Naive thymus-derived CD4-positive, alpha-beta T cell (primary cell): ENCODE measurements at places on chromosomes 6 and 20. TPM values are rescaled to one million over a fixed set of nuclear protein-coding genes. Genes with fewer than 3 reads are reported as not detected.
A peak's percentile ranks its signal among the peaks of the same experiment; 100 is the strongest.

- no peak overlapping the region for H3K27ac ChIP-seq
- DNase-seq = no peak
- H3K4me1 ChIP-seq = no peaks in the 10 kb centered on the region
- no peaks in the 10 kb centered on the region for H3K27me3 ChIP-seq
Measured at GRCh38 chr6:42185597-42185996, 9.2 kb downstream of the GUCA1B start.

GRCh38 chr6:131893198-131893597, 58.0 kb downstream of the CCN2 start:
- no peak overlapping the region for H3K4me3 ChIP-seq
- no peaks in the 10 kb centered on the region for H3K4me1 ChIP-seq
- no peaks in the 10 kb centered on the region for H3K36me3 ChIP-seq
- DNase-seq = no peak

DNA sequence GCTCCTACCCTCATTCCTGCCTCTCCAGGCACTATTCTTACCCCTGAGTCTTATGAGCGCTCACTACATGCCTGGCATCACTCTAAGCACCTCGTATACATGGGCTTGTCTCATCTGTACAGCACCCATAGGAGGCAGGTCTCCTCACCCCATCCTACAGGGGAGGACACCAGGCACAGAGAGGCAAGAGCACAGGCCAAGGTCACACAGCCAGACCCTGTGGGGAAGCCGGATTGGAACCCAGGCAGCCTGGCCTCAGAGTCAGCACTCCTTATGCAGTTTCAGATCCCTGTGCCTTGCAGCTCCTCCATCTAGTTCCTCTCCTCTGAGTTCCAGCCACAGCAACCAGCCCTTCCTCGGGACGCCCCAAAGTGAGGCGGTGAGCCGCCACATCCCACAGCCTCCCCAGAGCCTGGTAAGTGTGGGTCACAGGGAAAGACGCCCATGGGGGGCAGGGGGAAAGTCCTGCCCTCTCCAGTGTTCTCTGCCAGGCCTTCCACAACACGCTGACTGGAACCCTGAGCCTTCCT, 103.3 kb downstream of the NFATC2 start:
- H3K4me3 ChIP-seq = no peak overlapping the region
- no peak for DNase-seq
- no peak overlapping the region for H3K27ac ChIP-seq
- H3K27me3 ChIP-seq = no peaks in the 10 kb centered on the region

- H3K27me3 ChIP-seq = no peaks in the 10 kb centered on the region
- H3K4me3 ChIP-seq = no peak overlapping the region
- no peak for DNase-seq
- peaks cover 5% of the 10 kb centered on the region for H3K36me3 ChIP-seq
Measured at GRCh38 chr20:50737352-50737751, 6.0 kb downstream of the PARD6B start.

GRCh38 chr6:30350524-30350923, 5.6 kb downstream of the RPP21 start:
- no peaks in the 10 kb centered on the region for H3K36me3 ChIP-seq
- DNase-seq = no peak
- H3K4me1 ChIP-seq = peaks cover 6% of the 10 kb centered on the region
- H3K27ac ChIP-seq = no peak overlapping the region
- no peak overlapping the region for H3K4me3 ChIP-seq

DNA sequence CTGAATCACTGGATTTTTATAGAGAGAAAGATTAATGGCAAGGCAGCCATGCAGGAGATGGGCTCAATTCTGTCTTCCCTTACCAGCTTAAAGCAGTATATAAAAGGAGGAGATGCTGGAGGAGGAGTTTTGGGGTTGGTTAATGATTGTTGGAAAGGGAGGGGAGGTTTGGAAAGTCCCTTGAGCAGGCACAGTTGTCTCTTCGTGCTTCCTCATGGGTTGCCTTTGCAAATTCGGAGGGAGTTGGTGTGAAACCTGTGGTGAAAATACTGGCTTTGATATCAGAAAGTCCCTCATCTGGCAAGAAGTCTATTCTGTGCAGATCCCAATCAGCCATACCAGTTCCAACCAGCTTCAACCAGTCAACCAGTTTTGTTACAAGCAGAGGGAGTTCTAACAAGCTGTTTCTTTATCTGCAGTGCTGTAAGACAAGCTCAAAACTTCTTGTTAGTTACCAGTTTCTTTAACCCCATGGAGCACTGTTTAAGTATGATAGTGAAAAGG, 107.0 kb downstream of the HIVEP1 start:
- no peaks in the 10 kb centered on the region for H3K27me3 ChIP-seq
- DNase-seq = peak; percentile 28
- H3K27ac ChIP-seq = no peak overlapping the region
- no peak overlapping the region for H3K4me3 ChIP-seq

GRCh38 chr6:111741177-111741952, 131.9 kb downstream of the FYN start:
- DNase-seq = no peak
- H3K4me3 ChIP-seq = no peak overlapping the region
- no peaks in the 10 kb centered on the region for H3K36me3 ChIP-seq
- H3K27ac ChIP-seq = peak overlapping the region; percentile 9
- H3K27me3 ChIP-seq = no peaks in the 10 kb centered on the region

DNA sequence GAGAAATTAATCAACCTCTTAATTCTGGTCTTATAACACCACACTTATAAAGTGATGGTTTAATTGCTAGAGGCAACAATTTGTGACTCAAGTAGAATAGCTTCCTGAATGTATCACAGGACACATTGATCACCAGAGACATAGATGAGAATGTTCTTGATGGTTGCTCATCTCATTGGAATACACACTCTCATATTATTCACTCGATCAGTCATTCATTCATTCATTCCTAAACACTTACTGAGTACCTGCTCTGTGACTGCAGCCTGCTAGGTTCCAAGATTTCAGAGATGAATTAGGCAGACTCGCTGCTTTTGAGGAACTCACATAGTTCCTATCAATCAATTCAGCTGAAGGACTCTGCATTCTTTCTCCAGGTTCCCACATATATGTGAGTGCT, 365.1 kb upstream of the SOX4 start:
- no peak for DNase-seq
- H3K4me1 ChIP-seq = no peaks in the 10 kb centered on the region
- H3K27ac ChIP-seq = no peak overlapping the region
- H3K36me3 ChIP-seq = no peaks in the 10 kb centered on the region
- H3K4me3 ChIP-seq = no peak overlapping the region
- no peaks in the 10 kb centered on the region for H3K27me3 ChIP-seq

DNA sequence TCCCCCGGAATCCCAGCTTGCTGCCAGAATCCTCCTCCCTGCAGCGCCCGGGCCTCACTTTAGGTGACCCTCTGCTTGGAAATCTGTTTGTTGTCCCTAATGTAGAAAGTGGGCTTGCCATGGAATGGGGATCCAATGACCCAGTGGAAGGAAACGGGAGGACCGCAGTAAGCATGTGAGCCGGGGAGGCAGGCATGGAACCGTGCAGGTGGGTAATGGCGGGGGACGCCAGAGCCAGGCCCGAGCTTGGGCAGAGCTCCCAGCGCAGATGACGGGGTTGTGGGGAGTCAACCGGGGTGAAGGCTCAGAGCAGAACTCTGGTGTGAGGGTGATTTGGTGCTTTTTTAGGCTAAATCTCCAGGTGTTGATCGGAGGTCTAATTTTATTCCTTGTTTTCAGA, 188.3 kb downstream of the QKI start:
- no peak for DNase-seq
- no peaks in the 10 kb centered on the region for H3K36me3 ChIP-seq
- H3K27ac ChIP-seq = no peak overlapping the region
- H3K27me3 ChIP-seq = no peaks in the 10 kb centered on the region
- H3K4me1 ChIP-seq = no peaks in the 10 kb centered on the region

GRCh38 chr20:19802492-19803158, 44.6 kb downstream of the RIN2 start:
- H3K4me3 ChIP-seq = no peak overlapping the region
- H3K27me3 ChIP-seq = no peaks in the 10 kb centered on the region
- DNase-seq = no peak
- no peaks in the 10 kb centered on the region for H3K36me3 ChIP-seq

DNA sequence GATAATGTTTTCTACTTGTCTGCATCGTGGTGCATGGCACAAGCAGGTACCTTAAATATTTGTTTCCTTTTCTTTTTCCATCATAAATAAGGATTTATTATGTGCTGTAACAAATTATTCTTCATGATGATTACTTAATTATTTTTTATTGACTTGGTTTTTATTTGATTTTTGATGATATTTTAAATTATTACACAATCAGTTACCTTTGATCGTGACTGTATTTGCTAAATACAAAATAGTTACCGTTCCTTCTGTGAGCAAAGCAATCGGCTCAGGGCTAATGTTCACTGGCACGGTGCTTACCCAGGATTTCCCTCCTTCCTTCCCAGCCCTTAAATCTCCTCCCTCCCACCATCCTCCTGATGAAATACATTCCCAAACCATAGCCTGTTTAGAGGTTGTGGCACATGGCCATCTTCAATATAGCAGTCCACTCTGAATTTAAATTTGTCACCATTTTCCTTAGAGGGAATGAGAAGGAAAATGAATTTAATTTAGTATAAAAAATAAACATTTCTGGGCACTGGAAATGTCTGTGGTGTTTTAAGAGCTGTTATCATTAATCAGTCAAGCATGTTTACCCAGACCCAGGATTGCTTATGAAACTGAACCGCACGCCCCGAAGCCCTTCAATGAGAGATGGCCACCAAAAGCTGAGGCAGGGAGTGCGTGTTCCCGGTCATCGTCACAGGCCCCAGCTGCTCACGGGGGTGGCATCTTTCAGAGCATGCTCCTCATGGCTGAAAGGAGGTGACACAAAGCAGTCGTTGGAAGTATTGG, 23.0 kb upstream of the EXOC2 start:
- no peaks in the 10 kb centered on the region for H3K36me3 ChIP-seq
- H3K4me1 ChIP-seq = peaks cover 5% of the 10 kb centered on the region
- H3K27ac ChIP-seq = no peak overlapping the region
- H3K27me3 ChIP-seq = no peaks in the 10 kb centered on the region
- no peak overlapping the region for H3K4me3 ChIP-seq

- DNase-seq = no peak
- peaks cover 8% of the 10 kb centered on the region for H3K4me1 ChIP-seq
- no peaks in the 10 kb centered on the region for H3K36me3 ChIP-seq
- no peak overlapping the region for H3K27ac ChIP-seq
- no peaks in the 10 kb centered on the region for H3K27me3 ChIP-seq
Measured at GRCh38 chr6:151286214-151286613, 46.4 kb downstream of the AKAP12 start.

- DNase-seq = no peak
- peaks cover 14% of the 10 kb centered on the region for H3K4me1 ChIP-seq
- H3K27ac ChIP-seq = no peak overlapping the region
Measured at GRCh38 chr6:167825332-167826229, 1.1 kb upstream of the AFDN start.

- H3K4me3 ChIP-seq = peak overlapping the region; percentile 60
- H3K4me1 ChIP-seq = peaks cover 9% of the 10 kb centered on the region
- no peaks in the 10 kb centered on the region for H3K27me3 ChIP-seq
- DNase-seq = peak; percentile 82
- H3K36me3 ChIP-seq = no peaks in the 10 kb centered on the region
Measured at GRCh38 chr6:158703837-158704822, 54.3 kb downstream of the SYTL3 start.

DNA sequence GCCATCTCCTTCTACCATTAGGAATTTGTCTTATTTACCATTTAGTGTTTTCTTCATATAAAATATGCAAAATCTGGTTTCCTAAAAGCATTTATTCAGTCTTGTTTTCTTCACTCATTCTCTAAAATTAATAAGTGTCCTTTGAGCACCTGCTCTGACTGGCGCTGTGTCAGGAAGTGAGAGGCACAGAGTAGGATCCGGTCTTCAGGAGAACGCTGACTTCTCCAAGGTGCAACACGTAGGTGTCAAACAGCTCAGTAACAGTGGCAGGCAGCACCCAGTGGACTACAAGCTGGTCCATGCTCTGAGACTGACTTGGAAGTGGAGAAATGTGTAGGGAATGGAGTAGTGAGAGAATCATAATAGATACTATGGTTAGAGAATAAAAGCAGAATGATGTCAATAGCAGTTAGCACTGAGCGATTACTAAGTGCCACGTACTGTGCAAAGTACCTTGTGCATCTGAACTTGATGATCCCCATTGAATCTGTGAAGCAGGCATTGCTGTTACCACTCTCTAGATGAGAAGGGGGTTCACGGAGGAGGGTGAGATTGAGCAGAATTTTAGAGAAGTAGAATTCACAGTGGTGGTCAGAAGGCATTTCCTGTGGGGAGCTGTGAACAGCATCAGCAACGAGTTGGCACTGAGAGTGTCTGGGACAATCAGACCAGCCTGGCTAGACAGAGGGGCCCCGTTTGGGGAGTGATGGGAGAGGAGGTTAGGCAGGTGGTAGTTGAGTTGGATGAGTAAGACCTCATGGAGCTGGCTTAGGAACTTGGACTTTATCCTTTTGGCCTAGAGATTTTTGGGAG, 569.8 kb downstream of the QKI start:
- no peaks in the 10 kb centered on the region for H3K36me3 ChIP-seq
- H3K27me3 ChIP-seq = no peaks in the 10 kb centered on the region
- no peak for DNase-seq
- no peak overlapping the region for H3K27ac ChIP-seq
- no peak overlapping the region for H3K4me3 ChIP-seq
- no peaks in the 10 kb centered on the region for H3K4me1 ChIP-seq

DNA sequence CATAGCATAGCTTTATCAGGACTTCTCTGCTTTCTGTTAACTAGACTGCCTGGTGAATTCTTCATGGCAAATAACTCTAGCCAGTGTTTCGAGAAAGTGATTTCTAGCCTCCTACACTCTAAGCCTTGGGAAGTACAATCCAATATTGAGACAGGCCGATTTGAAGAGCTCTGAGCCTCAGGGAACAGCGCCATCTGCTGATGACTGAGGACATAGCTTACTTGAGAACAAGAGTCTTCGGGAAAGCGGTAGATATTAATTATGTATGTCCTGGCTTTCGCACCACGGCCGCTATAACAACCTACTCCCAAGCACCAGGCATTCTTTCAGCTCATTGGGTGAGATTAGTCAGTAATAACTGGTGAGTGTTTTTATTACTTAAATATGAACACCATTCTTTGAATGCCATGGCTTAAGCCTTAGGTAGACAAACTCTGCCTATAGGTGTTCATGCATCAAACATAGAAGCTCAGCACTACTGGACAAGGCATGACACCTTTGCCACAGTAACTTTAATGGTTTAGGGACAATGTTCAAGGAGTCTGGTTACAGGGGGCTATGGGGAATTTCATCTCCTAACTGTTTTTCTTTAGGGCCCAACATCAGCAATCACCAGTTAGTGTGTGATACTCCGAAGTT, 518.6 kb downstream of the BMP2 start:
- DNase-seq = no peak
- no peak overlapping the region for H3K4me3 ChIP-seq
- H3K27ac ChIP-seq = no peak overlapping the region
- no peaks in the 10 kb centered on the region for H3K36me3 ChIP-seq
- H3K4me1 ChIP-seq = no peaks in the 10 kb centered on the region
- no peaks in the 10 kb centered on the region for H3K27me3 ChIP-seq

GRCh38 chr6:20722455-20722854, 188.2 kb downstream of the CDKAL1 start:
- H3K4me1 ChIP-seq = peaks cover 5% of the 10 kb centered on the region
- no peak overlapping the region for H3K4me3 ChIP-seq
- DNase-seq = no peak
- peaks cover 9% of the 10 kb centered on the region for H3K36me3 ChIP-seq
- H3K27me3 ChIP-seq = no peaks in the 10 kb centered on the region

CBLN4 gene
- total RNA-seq = not detected

CD93 gene
- total RNA-seq = 61.2 TPM

TRAPPC3L gene
- not detected for total RNA-seq

POM121L2 gene
- total RNA-seq = not detected

ELOVL4 gene
- 0.35 TPM for total RNA-seq

RWDD2A gene
- total RNA-seq = 1.5 and 2.0 TPM in 2 replicates

WFDC12 gene
- total RNA-seq = not detected in 2 replicates
